HT1080 (cell line): ENCODE measurements at places on chromosomes 5 and 9.

DNA sequence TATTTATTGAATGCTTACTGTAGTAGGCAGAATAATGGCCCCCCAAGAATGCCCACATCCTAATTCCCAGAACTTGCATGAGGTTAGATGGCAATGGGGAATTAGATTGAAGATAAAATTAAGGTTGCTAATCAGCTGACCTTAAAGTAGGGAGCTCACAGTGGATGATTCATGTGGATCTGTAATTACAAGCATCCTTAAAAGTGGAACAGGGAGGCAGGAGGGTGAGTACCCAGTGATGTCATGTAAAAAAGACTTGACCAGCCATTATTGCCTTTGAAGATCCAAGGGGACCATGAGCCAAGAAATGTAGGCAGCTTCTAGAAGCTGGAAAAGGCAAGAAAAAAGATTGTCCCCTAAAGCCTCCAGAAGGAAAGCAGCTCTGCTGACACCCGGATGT, 71.4 kb downstream of the GABBR2 start:
- no peak for DNase-seq

DNA sequence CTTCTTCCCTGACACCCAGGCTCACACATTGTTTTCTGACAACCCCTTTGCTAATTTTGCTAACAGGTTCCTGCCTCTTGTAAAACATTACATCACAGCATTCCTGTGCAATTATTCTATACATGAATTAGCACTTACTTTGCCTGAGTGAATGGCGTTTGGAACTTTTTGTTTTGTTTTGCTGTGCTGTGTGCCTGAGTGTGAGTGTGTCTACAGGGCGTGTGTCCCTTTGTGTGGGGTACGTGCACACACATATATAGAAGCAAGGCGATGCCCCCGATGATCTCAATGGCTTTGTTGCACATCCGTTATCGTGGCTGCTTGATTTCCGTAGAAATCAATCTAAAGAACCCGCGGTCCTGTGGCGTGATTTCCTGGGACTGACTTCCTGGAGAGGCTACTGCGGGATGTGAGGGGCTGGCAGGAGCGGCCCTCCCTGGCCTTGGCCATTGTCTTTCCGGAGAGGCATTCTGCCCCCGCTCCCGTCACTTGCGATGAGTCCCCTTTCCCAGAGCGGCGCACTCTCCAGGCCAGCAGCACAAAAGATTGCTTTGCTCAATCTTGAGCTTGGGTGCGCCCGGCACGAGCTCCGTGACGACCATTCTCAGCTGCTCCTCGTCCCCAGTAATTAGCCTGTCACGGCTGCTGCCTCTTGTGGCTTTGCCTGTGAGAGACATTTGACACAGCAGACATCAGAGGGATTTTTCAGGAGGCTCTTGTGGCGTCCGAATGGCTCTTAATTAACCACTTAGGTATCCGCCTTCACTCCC, 398.1 kb upstream of the IRX1 start:
- DNase-seq: no peak

DNA sequence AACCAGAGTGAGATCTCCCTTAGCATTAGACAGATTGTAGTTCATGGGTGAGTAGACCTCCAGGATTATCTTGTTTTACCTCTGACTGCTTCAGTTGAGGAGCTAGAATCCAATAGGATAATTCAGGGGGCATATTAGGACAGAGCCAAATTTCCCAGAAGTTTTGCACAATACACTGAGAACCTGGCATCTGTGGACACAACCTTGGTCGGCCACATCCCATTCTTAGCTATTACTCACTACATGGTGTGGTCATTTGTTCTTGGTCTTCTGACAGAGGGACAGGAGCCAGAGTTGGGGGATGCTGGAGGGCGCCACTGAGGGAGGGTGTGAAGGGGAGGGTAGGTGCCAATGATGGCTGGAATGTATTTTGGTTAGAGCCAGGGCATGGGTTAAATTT, 66.6 kb downstream of the NPR3 start:
- no peak for DNase-seq

DNA sequence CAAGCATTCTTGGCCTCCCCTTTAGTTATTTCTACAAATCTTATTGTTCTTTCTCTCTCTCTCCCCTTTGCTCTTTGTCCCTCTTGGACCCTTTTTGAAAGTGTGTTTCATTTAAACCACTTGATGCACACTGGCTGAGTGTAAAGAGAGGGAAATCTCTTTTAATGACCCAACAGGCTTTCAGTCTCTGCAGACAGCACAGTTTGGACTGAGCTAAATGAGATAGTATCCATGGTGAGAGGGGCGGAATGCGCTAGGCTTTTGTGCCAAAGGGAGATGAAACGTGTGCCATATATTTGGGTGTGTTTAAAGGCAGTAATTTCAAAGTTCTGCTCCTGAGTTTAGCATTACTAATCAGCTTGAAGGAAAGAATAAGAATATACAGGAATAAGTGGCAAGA, 184.9 kb downstream of the PCSK1 start:
- DNase-seq: no peak

GRCh38 chr5:148961261-148962199, 101.3 kb downstream of the SH3TC2 start:
- no peak for DNase-seq

DNA sequence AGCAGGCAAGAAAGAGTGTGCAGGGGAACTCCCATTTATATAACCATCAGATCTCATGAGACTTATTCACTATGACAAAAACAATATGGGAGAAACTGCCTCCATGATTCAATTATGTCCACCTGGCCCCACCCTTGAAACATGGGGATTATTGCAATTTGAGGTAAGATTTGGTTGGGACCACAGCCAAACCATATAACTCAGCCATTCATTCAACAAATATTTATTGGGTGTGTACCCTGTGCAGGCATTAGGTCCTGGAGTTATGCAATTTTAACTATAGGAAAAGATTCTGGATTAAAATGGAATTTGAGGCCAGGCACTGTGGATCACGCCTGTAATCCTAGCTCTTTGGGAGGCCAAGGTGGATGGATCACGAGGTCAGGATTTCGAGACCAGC, 124.2 kb upstream of the GAS1 start:
- no peak for DNase-seq

- no peak for DNase-seq
Observed at GRCh38 chr5:65823204-65823603, 101.2 kb downstream of the NLN start.

DNA sequence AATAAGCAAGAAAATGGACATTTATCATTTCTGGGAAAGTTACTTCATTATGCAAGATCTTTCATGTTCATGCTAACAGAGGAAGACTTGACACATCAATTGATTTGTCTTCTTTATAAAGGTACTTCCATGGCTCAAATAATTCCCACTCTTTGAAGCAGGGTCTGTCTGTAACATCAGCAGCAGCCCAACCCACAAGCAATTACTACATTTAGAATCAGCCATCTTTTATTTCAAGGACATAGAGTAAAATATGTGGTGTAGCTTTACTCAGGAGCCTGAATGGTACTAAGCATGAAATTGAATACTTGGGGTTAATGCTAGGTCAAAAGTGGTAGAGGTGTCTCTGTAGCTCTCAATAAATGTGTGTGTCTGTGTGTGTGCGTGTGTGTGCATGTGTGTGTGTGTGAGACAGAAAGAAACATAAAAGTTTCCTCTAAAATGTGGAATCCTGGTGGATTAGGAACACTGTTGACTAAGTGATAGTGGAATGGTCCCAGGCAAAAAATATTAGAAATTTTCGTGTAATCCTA, 581.1 kb downstream of the CAAP1 start:
- DNase-seq: no peak
